Thymus (tissue), 14 donors: ENCODE measurements at places on chromosomes 4 and X. TPM values are rescaled to one million over a fixed set of nuclear protein-coding genes. Genes with fewer than 3 reads are reported as not detected.

DOCK11 gene
- total RNA-seq, result 47.8 TPM

NOX1 gene
- 0.33 TPM for total RNA-seq

EDA2R gene
- 2.2 TPM for total RNA-seq

SSX2B gene
- total RNA-seq, result not detected

NAT8L gene
- total RNA-seq, result 0.09 TPM

XKRX gene
- 0.66 TPM for total RNA-seq

DNA sequence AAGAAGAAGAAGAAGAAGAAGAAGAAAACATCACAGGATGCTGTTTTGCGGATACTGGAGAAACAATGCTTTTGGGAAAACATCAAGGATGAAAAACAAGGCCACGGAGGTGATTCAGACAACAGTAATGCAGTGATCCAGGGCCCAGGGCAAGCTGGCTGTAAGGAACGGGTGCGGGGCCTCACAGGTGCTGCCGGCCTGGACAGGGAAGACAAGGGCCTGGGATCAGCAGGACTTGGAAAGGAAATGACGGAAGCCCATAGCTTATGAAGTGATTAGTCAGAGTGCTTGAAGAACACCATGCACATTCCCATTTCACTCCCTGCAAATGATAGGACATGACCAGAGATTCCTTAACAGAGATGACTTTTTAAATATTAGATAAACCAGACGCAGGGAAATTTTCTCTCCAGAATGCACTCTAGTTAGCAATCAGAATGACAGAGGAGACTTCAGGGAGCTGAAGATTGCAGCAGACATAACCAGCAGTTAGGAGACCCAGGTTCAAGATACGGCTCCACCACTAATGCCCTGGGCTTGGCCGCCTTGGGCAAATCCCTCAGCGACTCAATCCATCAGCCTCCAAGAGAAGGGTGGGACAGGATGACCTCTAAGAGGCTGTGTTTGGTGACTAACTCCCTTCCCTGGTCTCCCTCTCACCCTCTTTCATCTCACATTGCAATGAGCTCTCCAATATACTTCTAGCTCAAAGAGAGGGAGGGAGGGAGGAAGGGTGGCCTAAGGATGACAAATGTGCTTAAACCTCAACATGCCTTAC is 54.1 kb downstream of the APBB2 start:
- no peak overlapping the region for H3K4me3 ChIP-seq
- no peak for DNase-seq
- no peaks in the 10 kb centered on the region for H3K27me3 ChIP-seq

DNA sequence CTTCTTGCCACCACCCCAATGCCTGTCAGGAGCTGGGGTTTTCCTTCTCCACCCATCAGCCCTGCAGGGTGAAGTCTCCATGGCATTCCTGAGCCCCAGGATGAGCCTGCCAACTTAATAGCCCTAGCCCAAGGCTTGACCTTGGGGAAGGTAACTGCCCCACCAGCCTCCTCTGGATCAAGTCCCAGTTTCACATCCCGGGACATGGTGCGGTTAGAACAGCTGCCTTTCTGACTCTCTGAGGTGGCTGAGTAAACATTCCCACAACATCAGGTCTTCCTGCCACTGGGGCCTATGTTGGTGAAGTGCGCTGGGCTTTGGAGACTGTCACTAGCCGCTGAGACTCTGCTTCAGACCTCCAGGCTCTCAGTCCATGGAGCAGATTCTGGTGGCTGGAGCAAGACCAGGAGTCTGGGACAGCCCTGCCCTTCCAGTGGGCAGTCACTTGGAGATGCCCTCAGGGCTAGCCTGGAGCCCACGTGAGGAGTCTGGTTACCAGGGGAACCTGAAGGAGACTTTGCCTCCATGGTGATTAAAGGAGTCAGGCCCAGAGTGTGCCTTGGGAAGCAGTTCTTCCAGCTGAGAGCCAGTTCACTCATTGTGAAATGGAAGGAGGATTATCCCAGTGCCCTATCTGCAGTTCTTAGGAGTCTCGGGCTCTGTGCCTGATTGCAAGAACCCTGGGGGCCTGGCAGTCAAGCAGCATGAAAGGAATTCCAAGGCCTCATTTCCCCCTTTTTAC is 56.8 kb downstream of the SMIM20 start:
- H3K27me3 ChIP-seq, result no peaks in the 10 kb centered on the region
- DNase-seq, result no peak
- no peak overlapping the region for H3K4me3 ChIP-seq
- peaks cover 3% of the 10 kb centered on the region for H3K4me1 ChIP-seq
- H3K36me3 ChIP-seq, result no peaks in the 10 kb centered on the region

DNA sequence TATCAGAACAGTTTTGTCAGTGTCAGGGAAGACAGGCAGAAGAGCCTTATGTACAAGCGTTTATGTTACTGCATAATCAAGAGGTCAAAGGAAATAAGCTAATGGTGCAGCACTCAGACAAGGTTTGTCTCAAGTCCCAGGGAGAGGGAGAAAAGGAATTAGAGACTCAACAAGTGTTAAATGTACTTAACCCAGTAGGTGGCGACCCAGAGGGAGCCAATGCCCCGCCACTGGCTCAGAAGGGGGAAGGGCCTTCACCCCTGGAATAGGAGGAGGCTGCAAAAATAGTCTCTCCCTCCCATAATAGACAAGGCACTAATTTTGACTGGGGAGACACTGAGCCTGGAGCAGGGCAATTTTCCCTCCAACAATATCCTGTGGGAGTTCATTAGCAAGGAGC is 14.1 kb upstream of the PAPSS1 start:
- no peaks in the 10 kb centered on the region for H3K4me1 ChIP-seq
- H3K36me3 ChIP-seq, result no peaks in the 10 kb centered on the region
- no peak for DNase-seq
- no peak overlapping the region for H3K4me3 ChIP-seq
- no peaks in the 10 kb centered on the region for H3K27me3 ChIP-seq
- no peak overlapping the region for H3K27ac ChIP-seq

- H3K27me3 ChIP-seq, result no peaks in the 10 kb centered on the region
- no peak for DNase-seq
- H3K4me3 ChIP-seq, result no peak overlapping the region
- H3K36me3 ChIP-seq, result no peaks in the 10 kb centered on the region
- no peaks in the 10 kb centered on the region for H3K4me1 ChIP-seq
- no peak overlapping the region for H3K27ac ChIP-seq
Measured at GRCh38 chrX:68659385-68659784, 11.9 kb downstream of the STARD8 start.

GRCh38 chr4:105859233-105859632 is 36.0 kb upstream of the NPNT start:
- H3K36me3 ChIP-seq, result no peaks in the 10 kb centered on the region
- H3K27me3 ChIP-seq, result no peaks in the 10 kb centered on the region
- no peak overlapping the region for H3K27ac ChIP-seq

DNA sequence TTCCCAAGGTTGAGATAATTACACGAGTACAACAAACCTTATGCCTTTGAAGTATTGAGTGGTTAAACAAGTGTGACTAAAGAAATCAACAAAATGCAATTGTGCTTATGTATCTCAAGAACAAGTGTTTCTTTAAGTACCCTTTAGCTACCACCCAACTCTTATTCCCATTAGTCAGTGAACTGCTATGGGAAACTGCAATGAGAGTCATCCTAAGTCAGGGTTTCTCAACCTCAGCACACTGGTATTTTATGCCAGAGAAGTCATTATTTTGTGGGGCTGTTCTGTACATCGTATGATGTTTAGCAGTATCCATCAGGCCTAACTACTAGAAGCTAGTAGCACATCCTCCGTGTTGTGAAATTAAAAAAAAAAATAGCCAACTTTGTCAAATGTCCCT is 549.1 kb upstream of the BOD1L1 start:
- H3K27me3 ChIP-seq, result no peaks in the 10 kb centered on the region
- no peak overlapping the region for H3K27ac ChIP-seq
- H3K4me1 ChIP-seq, result peaks cover 7% of the 10 kb centered on the region
- H3K4me3 ChIP-seq, result no peak overlapping the region
- H3K36me3 ChIP-seq, result no peaks in the 10 kb centered on the region
- DNase-seq, result no peak

- no peak for DNase-seq
- no peaks in the 10 kb centered on the region for H3K27me3 ChIP-seq
- H3K4me3 ChIP-seq, result peak overlapping the region; percentile 75
- no peaks in the 10 kb centered on the region for H3K36me3 ChIP-seq
- peaks cover 24% of the 10 kb centered on the region for H3K4me1 ChIP-seq
- H3K27ac ChIP-seq, result peak overlapping the region; percentile 94
Measured at GRCh38 chr4:81472281-81473182, 825 bp upstream of the RASGEF1B start.

GRCh38 chrX:139204898-139205667 is 325.5 kb upstream of the F9 start:
- H3K36me3 ChIP-seq, result no peaks in the 10 kb centered on the region
- no peak overlapping the region for H3K27ac ChIP-seq
- H3K4me1 ChIP-seq, result no peaks in the 10 kb centered on the region
- H3K4me3 ChIP-seq, result no peak overlapping the region

DNA sequence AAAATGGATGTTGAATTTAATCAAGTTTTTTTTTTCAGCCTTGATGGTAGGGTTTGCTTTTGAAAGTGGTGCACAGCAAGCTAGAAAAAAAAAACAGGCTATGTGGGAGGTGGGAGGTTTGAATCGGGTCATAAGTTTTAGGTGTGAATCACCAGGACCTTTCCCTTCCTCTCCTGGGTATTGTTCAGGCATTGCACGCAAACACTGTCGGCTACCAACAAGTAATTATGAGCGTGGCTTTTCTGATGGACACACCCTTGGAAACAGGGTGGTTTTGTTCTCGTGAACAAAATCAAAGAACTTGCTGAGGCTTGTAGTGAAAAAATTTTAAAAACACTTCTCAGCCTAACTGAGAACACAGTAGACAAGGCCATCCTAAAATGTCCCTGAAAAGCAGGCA is 18.1 kb downstream of the PIR start:
- no peaks in the 10 kb centered on the region for H3K4me1 ChIP-seq
- H3K27me3 ChIP-seq, result no peaks in the 10 kb centered on the region
- H3K4me3 ChIP-seq, result no peak overlapping the region
- H3K27ac ChIP-seq, result no peak overlapping the region

DNA sequence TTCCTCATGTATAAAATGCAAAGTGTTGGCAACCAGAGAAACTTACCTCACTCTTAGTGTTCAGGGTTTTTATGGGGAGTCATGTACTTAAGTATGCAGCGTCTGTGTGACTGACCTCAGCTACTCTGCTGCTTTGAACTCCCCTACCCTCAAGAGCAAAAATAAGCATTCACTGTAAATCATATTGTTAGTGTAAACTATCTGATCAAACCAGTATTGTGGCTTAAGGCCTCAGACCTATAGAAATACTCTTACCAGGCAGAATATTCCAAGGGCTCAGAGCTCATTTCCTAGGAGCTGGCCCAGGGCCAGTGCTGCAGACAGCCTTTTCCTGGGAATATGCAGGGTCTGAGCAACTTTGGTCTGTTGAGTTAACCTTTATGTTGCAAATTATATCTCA is 453.1 kb downstream of the CCSER1 start:
- H3K36me3 ChIP-seq, result no peaks in the 10 kb centered on the region
- H3K4me1 ChIP-seq, result no peaks in the 10 kb centered on the region
- no peaks in the 10 kb centered on the region for H3K27me3 ChIP-seq
- H3K4me3 ChIP-seq, result no peak overlapping the region
- H3K27ac ChIP-seq, result no peak overlapping the region

- no peak for DNase-seq
- H3K27ac ChIP-seq, result no peak overlapping the region
- no peaks in the 10 kb centered on the region for H3K36me3 ChIP-seq
- H3K27me3 ChIP-seq, result no peaks in the 10 kb centered on the region
- no peaks in the 10 kb centered on the region for H3K4me1 ChIP-seq
- no peak overlapping the region for H3K4me3 ChIP-seq
Measured at GRCh38 chr4:126172126-126172525, 857.4 kb downstream of the FAT4 start.
